ENCODE measurements at places on chromosomes 1 and 21. TPM values are rescaled to one million over a fixed set of nuclear protein-coding genes. Genes with fewer than 3 reads are reported as not detected.

DNA sequence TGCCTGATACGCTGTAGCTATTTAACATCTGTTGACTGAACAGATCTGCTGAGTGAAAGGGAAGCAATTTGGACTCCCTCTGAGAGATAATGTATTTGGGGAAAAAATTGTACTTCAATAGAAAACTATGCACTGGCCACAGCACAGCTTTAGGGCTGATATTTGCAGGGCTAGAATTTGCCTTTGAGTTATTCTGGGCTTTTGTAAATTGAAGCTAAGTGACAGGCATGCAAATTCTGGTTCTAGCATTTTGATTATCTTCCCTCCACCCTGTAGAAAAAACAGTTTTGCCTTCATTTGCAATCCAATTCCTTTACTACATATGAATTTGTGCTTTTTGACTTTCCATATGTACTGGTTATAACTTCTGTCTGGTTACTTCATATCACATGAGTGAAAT is 7.9 kb downstream of the KYAT3 start:
- DNase-seq = no peak

- no peak for DNase-seq
These were observed 17.6 kb upstream of the PEX10 start for GRCh38 chr1:2429780-2430591.

DNA sequence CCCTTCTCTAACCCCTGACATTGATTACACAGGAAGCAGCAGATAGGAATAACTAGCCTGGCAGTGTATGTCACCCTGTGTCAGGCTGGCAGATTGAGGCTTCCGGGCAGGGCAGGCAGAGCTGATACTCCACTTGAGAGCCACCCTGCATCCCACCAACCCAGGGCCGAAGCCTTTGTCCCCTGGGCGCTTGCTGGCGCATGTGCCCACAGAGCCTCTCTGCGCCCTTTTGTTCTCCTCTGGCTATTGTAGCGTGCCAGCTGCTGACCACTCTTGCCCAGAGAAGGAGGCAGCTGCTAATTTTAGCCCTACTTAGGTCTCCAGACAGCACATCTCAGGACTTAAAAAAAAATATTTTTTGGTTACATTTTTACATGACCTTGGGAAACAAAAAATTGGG is 304.9 kb downstream of the HHAT start:
- DNase-seq = no peak

GRCh38 chr1:173052681-173053196 is 2.0 kb upstream of the TNFSF18 start:
- DNase-seq = peak; percentile 46

GRCh38 chr1:24748191-24749121 is 3.2 kb downstream of the CLIC4 start:
- no peak for DNase-seq

- DNase-seq = no peak
These were observed 6.1 kb downstream of the PDE9A start for GRCh38 chr21:42659416-42660117.

Gene CATSPERE
- total RNA-seq = 0.32 TPM

Gene LYPD8
- total RNA-seq = not detected

Gene CHI3L1
- total RNA-seq = 12.6 TPM

Gene CD5L
- not detected for total RNA-seq

Data from prostate gland (tissue), 2 donors.